A549 treated with DMSO at 1 μM for 4 hours (cell line): ENCODE measurements at places on chromosomes 5 and 9. TPM values are rescaled to one million over a fixed set of nuclear protein-coding genes. Genes with fewer than 3 reads are reported as not detected.

The PCDH1 gene
- 1.5 to 2.4 TPM (median 2.1 TPM) in 5 replicates for total RNA-seq

The BTNL3 gene
- not detected in 5 replicates for total RNA-seq

The YTHDC2 gene
- 7.4 to 9.5 TPM (median 8.7 TPM) in 5 replicates for total RNA-seq

The PCDHA5 gene
- total RNA-seq: 0.56 to 0.86 TPM (median 0.77 TPM) in 5 replicates

The PCDHA7 gene
- 0.03 to 0.18 TPM (median 0.06 TPM) in 5 replicates for total RNA-seq

The BARHL1 gene
- total RNA-seq: 0.06 TPM in 1 of 5 replicates, not detected in the others

The GZMA gene
- total RNA-seq: not detected in 5 replicates

The PCDHB3 gene
- total RNA-seq: 0.04 to 0.05 TPM in 2 of 5 replicates, not detected in the others

The S1PR3 gene
- total RNA-seq: 27.0 to 36.6 TPM (median 33.5 TPM) in 5 replicates

The NTRK2 gene
- 0.01 to 0.03 TPM (median 0.03 TPM) in 5 replicates for total RNA-seq

The TMEM267 gene
- 18.3 to 27.1 TPM (median 23.1 TPM) in 5 replicates for total RNA-seq

The OTP gene
- 0.06 to 0.08 TPM (median 0.08 TPM) in 5 replicates for total RNA-seq

The RASGEF1C gene
- 0.07 to 0.18 TPM (median 0.14 TPM) in 4 of 5 replicates, not detected in the other for total RNA-seq

The DOCK8 gene
- 0.26 to 0.55 TPM (median 0.34 TPM) in 5 replicates for total RNA-seq

The OBP2A gene
- total RNA-seq: 0.14 TPM in 1 of 5 replicates, not detected in the others

The GRIN3A gene
- not detected in 5 replicates for total RNA-seq

The SLC45A2 gene
- not detected in 5 replicates for total RNA-seq

The PCDHB14 gene
- 0.05 to 0.15 TPM (median 0.08 TPM) in 5 replicates for total RNA-seq

The NPR3 gene
- 20.3 to 25.7 TPM (median 23.2 TPM) in 5 replicates for total RNA-seq

The PCDHGA11 gene
- total RNA-seq: not detected in 5 replicates

The HACD4 gene
- total RNA-seq: 1.0 to 1.6 TPM (median 1.1 TPM) in 5 replicates

The ARSI gene
- total RNA-seq: 41.1 to 52.9 TPM (median 45.5 TPM) in 5 replicates

The NUTM2G gene
- total RNA-seq: 0.03 TPM in 1 of 5 replicates, not detected in the others

The PCDHGC5 gene
- 0.05 TPM in 1 of 5 replicates, not detected in the others for total RNA-seq

The NAIP gene
- total RNA-seq: 0.25 to 0.47 TPM (median 0.41 TPM) in 5 replicates

The MCC gene
- 0.18 to 0.45 TPM (median 0.37 TPM) in 5 replicates for total RNA-seq

The AHRR gene
- total RNA-seq: 3.5 to 4.3 TPM (median 3.6 TPM) in 5 replicates
